ENCODE measurements at places on chromosomes 4 and X.

DNA sequence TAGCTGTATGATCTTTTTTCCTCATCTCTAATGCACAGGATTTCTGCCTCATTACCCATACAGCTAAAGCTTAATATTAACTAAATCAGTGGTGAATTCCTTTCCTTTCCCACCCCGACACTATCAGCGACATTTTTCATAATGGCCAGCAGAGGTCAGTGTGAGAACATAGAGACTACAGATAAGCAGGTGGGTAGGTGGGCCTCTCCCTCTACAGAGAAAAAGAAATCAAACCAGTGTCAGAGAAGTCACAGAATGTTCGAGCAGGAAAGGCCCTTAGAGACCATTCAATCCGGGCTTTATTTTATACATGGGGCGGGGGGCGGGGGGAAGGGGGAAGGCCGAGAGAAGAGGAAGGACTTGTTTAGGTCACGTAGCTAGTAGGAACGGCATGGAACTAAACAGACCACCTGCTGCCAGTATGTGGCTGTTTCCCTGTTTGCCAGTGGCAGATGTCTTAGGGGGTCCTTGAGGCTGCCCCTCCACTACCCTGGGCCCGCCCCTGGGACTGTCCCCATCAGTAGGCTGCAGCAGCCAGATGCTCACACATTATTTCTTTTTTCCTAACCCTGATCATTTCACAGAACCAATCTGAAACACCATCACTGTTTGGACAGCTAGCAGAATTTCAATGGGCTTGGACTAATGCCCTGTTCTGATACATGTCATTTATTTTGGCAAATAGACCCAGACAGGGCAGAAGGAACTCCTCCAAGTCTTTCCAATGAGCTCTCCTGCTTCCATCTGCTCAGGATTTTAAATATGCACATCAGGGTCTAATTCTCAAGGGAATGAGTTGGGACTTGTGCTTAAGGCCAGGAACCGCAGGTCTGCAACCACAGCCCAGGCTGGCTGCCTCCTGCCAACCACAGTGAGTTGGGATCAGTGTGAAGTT is 133.4 kb downstream of the ATG4A start:
- DNase-seq: peak; percentile 0

GRCh38 chr4:18675586-18676525 is 654.3 kb upstream of the LCORL start:
- DNase-seq: no peak

- DNase-seq: no peak
Observed at GRCh38 chr4:7201420-7202305, 9.3 kb downstream of the SORCS2 start.

DNA sequence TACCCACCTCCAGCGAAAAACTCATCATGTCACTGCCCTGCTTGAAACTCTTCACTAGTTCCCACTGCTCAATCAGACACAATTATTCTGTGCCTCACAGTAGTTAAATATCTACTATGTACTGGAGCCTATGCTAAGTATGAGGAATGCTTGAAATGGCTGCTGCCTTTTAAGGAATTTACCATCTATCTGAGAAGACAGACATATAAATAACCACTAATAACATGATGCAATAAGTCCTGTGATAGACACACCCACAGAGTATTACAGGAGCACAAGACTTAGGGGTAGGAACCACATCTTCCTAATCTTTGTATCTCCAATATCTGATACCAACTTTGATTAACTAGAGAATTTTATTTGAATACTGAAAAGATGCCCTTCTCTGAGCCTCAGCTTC is 21.1 kb downstream of the SLC25A53 start:
- DNase-seq: no peak

- DNase-seq: no peak
Observed at GRCh38 chrX:19879181-19879580, 8.2 kb downstream of the SH3KBP1 start.

DNA sequence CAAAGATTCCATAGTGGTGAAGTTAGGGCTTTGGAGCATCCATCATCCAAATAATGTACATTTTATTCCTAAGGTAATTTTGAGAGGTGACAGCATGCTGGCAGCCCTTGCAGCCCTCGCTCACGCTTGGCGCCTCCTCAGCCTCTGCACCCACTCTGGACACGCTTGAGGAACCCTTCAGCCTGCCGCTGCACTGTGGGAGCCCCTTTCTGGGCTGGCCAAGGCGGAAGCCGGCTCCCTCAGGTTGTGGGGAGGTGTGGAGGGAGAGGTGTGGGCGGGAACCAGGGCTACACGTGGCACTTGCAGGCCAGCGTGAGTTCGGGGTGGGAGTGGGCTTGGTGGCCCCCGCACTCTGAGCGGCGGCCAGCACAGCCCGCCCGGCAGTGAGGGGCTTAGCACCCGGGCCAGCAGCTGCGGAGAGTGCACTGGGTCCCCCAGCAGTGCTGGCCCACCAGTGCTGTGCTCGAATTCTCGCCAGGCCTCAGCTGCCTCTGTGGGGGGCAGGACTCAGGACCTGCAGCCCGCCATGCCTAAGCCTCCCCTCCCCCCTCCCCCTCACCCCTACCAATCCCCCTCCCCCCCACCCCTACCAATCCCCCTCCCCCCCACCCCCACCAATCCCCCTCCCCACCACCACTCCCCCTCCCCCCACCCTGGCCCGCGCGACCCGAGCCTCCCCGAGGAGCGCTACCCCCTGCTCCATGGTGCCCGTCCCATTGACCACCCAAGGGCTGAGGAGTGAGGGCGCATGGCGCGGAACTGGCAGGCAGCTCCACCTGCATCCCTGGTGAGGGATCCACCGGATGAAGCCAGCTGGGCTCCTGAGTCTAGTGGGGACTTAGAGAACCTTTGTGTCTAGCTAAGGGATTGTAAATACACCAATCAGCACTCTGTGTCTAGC is 37.0 kb upstream of the DKK2 start:
- no peak for DNase-seq

GRCh38 chr4:67327245-67328017 is 217.9 kb downstream of the CENPC start:
- DNase-seq: peak; percentile 59

DNA sequence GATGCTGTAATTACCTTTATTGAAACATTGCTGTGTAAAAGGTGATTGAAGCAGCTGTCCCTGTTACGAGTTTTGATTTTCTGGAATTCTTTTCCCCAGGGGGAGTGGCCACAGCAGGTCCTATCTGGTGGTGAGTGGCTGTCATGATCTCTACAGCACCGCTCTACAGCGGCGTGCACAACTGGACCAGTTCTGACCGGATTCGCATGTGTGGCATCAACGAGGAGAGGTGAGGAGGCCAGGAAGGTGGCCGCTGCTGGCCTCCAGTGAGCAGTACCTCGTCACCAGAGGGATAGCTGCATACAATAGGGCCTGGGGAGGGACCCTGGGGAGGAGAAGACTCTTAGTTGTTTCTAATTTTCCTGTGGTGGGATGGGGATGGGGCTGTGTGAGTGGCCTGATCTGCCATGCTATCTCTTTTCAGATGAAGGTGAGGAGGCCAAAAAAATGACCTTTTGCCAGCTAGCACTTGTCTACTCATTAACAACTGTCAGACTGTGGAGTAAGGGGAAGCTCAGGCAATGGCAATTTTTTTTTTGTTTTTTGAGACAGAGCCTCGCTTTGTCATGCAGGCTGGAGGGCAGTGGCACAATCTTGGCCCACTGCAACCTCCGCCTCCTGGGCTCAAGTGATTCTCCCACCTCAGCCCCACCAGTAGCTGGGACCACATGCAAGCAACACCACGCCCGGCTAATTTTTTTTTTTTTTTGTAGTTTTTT is 22.8 kb downstream of the BCORL1 start:
- no peak for DNase-seq

DNA sequence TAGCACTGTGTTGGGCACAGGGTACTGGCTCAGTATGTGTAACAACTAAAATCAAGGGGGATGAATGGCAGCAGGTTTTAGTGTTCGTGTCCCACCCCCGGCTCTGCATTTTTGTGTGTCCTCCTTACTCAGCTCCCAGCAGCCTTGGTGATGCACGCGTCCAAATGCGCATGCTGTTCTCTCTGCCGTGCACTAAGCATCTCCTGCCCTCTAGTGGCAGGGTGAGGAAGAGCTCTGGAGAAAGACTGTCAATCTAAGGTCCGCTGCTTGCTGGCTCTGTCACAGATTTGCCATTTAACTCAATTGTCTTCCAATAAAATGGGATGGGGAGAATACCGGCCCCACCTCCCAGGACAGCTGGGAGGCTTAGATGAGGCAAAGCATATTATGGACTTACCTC is 61.4 kb downstream of the WFS1 start:
- peak; percentile 39 for DNase-seq

GRCh38 chrX:23729214-23729613 is 13.9 kb downstream of the ACOT9 start:
- no peak for DNase-seq

GRCh38 chr4:99504804-99505502 is 5.9 kb upstream of the C4orf17 start:
- no peak for DNase-seq

GRCh38 chr4:81664079-81664478 is 192.4 kb upstream of the RASGEF1B start:
- no peak for DNase-seq

- DNase-seq: no peak
Observed at GRCh38 chr4:42302348-42302747, 94.9 kb upstream of the SHISA3 start.

GRCh38 chr4:113065629-113066028 is 16.2 kb downstream of the ANK2 start:
- DNase-seq: no peak

- no peak for DNase-seq
Observed at GRCh38 chr4:33494150-33494549, 2750.2 kb downstream of the ARAP2 start.

GRCh38 chr4:152938237-152938947 is 2.3 kb downstream of the FHDC1 start:
- no peak for DNase-seq

DNA sequence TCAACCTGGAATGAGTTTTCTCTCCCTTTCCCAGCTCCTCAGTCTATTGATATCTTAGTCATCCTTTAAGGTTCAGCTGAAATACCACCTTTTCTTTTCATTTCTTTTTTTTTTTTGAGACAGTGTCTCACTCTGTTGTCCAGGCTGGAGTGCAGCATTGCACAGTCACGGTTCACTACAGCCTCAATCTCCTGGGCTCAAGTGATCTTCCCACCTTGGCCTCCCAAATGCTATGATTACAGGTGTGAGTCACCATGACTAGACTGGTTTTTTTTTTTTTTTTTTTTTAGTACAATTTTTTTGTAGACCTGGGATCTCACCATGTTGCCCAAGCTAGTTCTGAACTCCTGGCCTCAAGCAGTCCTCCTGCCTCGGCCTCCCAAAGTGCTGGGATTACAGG is 28.9 kb downstream of the AFF1 start:
- DNase-seq: no peak

GRCh38 chrX:40061871-40062524 is 35.8 kb downstream of the BCOR start:
- no peak for DNase-seq

- DNase-seq: no peak
Observed at GRCh38 chr4:84493092-84493850, 5.8 kb downstream of the NKX6-1 start.

DNA sequence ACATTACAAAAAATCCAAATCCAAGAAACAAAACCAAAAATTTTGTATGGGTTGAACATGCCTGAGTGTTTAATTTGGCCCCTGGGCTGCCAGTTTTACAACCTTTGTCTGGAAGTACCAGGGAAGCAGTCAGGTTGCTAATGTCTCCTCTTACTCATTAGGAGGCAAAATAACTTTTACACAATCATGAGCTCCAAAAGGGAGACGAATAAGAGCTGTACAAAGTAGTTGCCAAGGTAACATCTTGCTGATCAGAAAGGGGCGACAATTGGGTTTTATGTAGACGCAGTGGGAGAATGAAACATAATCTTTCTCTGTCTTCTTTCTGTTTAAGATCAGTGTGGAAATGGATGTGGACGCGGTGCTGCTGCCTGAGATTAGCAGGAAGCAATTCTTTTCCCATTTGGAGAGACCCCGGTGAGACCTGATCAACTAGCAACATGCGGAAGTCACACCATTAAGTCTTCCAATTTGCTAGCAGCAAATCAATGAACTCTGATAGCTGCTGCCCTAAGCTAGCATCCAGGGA is 90.7 kb upstream of the IGFBP7 start:
- no peak for DNase-seq

GRCh38 chrX:45900766-45901615 is 644.2 kb downstream of the ZNF674 start:
- DNase-seq: no peak

DNA sequence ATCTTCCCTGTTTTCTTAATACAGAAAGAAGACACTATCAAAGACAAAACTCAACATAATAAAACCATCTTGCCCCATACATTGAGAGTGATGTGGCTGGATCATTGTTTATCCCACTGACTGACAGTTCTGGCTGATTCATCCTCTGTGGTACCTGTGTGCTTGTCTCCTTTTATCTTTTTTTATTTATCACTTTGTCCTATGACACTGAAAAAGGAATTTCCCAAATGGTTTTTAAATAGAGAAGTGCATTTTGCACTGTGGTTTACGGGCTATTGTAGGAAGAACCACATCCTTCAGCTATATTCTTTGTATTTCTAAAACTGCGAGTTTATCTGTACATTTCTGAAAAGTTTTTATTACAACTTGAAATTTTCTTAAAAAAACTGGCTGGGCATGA is 15.0 kb downstream of the TTC29 start:
- no peak for DNase-seq

DNA sequence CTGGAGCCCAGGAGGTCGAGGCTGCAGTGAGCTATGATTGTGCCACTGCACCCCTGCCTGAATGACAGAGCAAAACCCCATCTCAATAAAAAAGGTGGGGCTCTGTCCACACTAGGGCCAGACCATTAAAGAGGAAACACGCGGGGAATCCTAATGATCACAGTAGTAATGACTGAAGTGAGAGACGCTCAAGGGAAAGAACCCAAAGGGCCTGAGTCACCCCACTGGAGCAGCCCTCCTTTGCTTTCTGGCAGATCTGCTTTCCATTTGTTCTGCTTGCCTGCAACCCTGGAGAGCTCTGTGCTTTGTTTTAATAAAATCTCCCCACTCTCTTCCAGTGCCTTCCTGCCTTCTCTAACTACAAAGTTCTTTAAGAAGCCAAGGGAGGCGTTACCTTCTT is 5.0 kb downstream of the TFDP3 start:
- no peak for DNase-seq

DNA sequence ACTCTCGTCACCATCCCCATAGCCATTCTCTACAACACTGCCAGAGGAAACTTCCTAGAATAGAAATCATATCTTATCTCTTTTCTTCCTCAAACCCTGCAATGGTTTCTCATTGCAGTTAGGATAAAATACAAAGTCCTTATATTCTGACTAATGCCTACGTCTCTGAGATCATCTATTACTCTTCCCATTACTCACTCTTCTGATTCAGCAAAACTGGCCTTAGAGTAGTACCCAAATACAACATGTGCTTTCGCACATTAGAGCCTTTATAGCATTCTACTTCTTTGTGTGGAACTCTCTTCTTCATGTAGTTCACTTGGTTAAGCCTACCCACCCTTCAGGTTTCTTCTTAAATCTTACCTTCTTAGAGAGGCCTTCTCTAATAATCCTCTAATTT is 28.0 kb downstream of the LHFPL1 start:
- no peak for DNase-seq

GRCh38 chr4:154124539-154125255 is 335.8 kb upstream of the SFRP2 start:
- no peak for DNase-seq

All from CD4-positive, alpha-beta T cell treated with Interleukin-10 for 1 hour (primary cell).